Foreskin melanocyte (primary cell): ENCODE measurements at places on chromosomes 2 and 18.

- DNase-seq = no peak
Observed at GRCh38 chr2:14944562-14945346, 312.2 kb downstream of the LRATD1 start.

DNA sequence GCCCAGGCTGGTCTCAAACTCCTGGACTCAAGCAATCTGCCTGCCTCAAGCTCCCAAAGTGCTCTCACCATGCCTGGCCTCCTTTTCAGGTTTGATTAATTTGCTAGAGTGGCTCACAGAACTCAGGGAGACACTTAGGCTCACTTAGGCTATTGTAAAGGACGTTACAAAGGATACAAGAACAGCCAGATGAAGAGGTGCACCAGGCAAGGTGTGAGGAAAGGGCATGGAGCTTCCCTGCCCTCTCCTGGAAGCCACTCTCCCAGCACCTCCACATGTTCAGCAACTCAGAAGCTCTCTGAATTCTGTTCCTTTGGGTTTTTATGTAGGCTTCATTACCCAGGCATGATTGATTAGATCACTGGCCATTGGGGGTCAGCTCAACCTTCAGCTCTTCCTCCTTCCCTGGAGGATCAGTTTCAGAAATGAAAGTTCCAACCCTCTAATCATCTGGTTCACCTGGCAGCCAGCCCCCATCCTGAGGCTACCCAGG is 78.7 kb upstream of the RGPD5 start:
- DNase-seq = no peak

- no peak for DNase-seq
Observed at GRCh38 chr2:197200051-197200761, 110.4 kb downstream of the ANKRD44 start.

DNA sequence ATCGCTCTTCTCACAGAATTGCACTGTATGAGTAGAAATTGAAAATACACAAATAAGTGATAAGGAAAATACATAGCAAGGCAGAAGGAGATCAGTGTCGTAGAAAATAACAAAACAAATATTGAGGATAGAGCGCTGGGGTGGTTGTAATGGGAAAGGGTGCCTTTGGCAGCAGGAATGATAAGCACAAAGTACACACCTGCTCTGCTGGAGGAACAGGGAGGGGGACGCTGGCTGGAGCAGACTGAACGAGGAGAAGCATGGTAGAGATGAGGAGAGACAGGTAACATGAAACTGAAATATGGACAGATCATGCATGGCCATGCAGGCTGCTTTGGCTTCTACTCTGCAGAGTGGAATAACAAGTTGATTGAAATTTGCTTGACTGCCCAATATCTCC is 181.2 kb upstream of the FSHR start:
- DNase-seq = no peak

GRCh38 chr2:38158378-38159118 is 82.6 kb upstream of the CYP1B1 start:
- peak; percentile 31 for DNase-seq

GRCh38 chr2:216320852-216321251 is 51.4 kb downstream of the MARCHF4 start:
- no peak for DNase-seq

DNA sequence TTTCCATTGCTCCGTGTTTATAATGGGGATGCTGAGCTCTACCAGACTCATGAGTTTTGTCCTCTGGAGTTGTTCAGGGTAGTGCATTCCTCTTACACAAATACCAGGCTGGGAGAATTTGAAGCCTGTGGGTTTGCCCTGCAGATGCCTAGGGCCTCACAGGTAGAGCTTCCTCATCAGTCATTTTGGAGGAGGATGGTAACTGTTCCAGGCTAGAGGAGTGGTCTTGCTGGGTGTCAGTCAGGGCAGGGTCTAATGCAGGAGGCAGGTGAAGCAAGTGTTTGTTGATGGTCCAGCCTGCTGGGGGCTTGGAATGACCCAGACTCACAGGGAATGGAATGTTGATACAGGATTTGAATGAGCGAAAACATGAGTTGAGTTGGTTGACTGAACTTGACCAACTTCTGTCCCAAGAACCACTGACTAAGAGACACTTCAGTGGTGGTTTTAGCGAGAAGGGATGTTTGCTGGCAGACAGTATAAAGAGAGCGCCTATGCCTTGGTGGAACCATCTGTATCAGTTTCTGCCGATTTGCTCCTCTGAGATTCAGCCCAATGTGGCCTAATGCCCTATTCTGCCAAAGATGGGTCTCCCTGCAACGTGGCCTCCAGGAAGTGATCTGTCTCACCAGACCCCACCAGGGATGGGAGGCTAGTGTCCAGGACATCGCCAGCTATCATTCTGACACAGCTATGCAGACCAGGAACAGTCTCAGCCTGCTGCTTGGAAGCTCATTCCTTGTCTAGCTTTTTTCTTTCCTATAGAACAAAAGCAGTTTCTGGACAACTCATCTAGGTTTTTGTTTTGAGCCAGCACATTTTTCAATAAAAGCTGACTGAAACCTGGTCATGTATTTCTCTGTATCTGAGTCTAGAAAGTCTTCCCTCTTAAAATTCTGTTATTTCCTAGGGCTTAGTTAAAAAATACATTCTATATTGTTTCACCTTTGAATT is 9.3 kb downstream of the IL1R2 start:
- DNase-seq = no peak

- DNase-seq = no peak
Observed at GRCh38 chr2:12722447-12723316, 5.9 kb downstream of the TRIB2 start.

DNA sequence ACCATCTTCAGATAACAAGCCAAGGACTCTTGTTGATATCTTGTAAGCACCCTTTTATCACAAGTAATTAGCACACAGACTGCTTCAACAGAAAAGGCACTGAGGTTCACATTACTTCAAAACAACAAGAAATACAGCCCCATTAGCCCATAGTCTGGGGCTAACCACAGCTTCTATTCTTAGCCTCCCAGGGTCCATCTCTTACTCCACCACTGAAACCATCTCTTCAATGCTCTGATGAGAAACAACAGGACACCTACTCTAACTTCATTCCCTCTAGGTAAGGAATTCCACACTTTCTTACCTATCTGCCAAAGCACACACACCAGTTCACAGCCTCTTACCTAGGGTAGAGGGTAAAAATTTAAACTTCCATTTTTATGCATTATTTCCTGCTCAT is 26.4 kb upstream of the CYTIP start:
- DNase-seq = no peak

DNA sequence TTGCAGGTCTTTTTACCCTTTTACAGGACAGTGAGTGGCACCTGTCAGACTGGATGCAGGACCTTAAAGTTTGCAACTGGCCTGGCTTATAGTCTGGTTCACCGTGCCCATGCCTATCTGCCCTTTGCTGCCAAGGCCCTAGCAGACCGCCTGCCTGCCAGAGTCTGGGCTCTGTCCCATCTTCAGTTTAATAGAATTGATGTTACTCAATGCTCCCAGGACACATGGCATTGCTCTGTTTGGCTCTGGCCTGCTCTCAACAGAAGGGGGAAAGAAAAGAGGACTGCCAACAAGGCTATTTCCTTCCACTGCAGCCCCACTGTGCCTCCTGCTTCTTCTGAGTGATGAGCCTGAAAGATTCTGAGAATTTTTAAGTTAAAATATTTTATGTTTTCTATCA is 25.6 kb upstream of the TMEM178A start:
- DNase-seq = no peak
